MCF 10A (cell line): ENCODE measurements at places on chromosomes 2 and 18. TPM values are rescaled to one million over a fixed set of nuclear protein-coding genes. Genes with fewer than 3 reads are reported as not detected.

Gene TTN
- total RNA-seq: under 0.01 and 0.05 TPM in 2 replicates

- no peak for DNase-seq
Observed at GRCh38 chr2:56109994-56110393, 73.8 kb upstream of the CCDC85A start.

Gene STK17B
- total RNA-seq: 17.1 and 20.7 TPM in 2 replicates

GRCh38 chr2:205473791-205474190, 208.5 kb upstream of the NRP2 start:
- DNase-seq: no peak
